IPS DF 6.9 (cell line): ENCODE measurements at places on chromosomes 3 and 15.

DNA sequence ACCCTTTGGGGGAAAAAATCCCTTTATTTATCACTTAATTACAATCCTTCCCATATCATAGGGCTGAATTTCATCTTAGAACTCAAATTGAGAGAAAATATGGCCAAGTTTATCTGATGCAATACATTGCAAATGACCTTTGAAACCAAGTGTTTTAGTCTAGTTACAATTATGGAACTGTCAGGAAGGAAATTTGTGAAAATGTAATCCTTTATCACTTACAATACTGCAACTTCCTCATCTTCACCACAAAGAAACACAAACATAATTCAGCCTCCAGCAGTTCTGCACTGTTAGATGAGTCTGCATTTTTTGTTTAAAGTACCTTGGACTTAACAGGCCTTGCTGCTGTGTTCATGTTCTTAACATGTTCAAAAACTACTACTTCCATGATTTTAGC lies 4.6 kb downstream of the CCPG1 start:
- no peak for DNase-seq

GRCh38 chr3:11273891-11274291 lies 1.7 kb downstream of the ATG7 start:
- no peak for DNase-seq

DNA sequence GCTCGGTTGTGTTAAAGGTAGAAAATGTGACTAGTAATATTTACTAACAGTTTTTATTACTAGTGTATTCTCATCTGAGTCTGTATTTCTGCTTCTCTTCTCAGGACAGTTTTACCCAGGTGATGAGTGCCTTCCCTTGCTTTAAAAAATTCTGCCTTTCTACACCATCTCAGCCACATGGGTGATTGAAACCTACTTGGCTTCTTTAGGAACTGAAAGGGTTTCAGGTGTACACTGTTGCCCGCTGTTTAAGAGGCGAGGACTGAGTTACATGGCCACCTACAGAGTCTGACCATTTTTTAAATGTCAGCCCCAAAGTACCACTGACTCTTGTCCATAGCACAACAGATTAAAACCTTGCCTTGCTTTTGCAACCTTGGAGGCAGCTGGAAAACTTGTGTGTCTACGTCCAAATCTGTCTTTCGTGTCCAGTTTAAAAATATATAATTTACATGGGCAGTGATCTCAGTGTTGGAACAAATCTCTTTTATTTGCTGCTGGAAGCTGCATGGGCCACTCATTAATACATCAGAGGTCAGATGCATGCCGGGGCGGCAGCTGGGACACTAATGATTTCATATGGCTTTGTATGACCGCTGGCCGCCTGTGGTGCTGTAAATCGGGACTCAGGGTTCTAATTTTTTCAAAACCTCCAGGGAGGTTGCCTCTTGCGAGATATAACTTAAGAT lies 44.6 kb downstream of the TRIM71 start:
- DNase-seq: no peak

- no peak for DNase-seq
Measured at GRCh38 chr15:45128971-45129639, 574 bp downstream of the DUOXA1 start.

DNA sequence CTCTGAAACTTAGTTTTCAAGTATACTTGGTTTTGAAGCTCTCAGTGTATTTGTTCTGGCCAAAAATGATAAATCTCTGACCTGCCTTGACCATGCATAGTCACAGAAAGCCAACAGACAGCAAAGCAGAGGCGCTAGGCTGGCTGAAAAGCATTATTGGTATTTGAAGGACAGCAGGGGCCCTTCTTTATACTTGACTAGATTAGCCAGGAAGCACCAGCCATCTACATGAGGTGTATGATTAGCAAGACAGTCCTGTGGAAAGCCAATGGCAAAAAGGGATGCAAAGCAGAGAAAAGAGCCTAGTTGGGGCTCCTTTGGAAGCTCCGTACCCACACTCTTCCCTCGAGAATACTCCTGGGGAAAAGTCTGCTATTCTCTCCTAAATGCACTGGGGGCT lies 7.8 kb downstream of the SLC24A1 start:
- DNase-seq: no peak

DNA sequence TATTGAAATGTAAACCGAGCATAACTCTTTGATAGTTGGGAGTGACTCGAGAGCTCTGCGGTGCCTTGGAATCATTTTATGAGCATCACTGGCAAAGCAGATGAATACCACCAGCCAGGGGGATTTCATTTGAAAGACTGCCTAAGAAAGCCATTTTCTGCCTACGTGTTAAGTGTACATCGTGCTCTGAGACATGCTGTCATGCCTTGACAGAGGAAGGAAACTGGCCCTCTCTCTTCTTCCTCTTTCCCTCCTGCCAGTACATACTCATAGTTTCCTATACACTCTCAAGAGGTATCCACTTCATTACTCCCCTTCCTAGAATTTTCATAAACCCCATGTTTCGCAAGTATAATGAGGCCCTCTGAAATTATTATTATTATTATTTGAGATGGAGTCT lies 8.8 kb downstream of the BCL2A1 start:
- DNase-seq: no peak

- DNase-seq: no peak
Measured at GRCh38 chr3:130743354-130743753, 3.3 kb downstream of the PIK3R4 start.
